ENCODE measurements at places on chromosomes 7 and 10. TPM values are rescaled to one million over a fixed set of nuclear protein-coding genes. Genes with fewer than 3 reads are reported as not detected.

GHRHR gene
- not detected for total RNA-seq

GRCh38 chr10:13168781-13169180, 7.4 kb downstream of the MCM10 start:
- DNase-seq, result no peak

PPP1R17 gene
- under 0.01 TPM for total RNA-seq

DNA sequence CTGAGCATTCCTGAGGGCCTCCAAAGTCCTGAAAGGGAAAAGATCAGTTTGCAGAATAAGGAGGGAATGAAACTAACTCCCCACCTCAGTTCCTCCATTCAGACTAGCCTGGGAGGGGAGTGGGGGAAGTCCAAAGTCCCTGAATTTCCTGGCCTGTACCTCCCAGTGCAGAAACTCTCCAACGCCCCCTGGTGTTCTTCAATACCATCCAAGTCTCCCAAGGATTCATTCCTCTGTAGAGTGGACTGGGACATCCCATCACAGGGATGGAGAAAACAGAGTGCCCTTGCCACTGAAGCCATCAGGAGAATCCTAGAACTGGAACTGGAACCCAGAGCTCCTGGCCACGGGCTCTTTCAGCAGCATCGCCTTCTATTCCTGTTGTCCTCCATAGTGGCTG, 1.6 kb upstream of the COL13A1 start:
- DNase-seq, result peak; percentile 18

CUL2 gene
- 7.3 TPM for total RNA-seq

FKBP6 gene
- not detected for total RNA-seq

DNA sequence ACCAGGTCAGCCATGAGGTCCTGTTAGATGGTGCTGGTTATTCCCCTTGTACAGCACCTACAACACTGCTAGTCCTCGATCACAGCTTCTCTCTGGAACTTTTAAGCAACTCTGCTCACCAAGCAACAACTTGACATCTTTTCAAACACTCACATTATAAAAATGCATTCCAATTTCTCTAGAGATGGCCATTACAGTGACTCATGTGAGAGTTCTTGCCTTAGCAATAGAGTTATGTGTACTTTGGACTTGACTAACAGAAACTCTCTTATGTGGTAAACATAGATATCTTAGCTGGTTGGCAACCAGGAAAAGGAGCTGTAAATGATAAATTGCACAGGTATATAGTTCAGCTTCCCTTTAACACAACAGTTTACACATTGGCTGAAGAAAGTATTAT, 122.2 kb downstream of the PDE1C start:
- DNase-seq, result no peak

DNA sequence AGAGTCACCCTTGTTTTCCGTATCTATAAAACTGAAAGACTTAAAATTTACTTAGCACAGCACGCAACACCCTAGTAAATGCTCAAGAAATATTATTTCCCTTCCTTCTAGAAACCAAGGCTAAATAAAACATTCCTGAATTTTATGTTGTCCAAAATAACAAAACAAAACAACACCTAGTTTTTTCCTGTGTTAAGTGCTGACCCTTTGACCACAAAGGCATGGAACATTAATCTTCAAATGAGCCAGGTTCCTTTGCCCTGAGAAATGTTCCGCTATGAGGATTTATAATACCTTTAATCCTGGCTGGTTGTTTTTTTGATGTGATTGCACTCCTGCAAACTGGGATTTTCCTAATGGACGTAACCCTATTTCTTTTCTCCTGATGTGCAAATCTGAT, 29.0 kb upstream of the DGKI start:
- no peak for DNase-seq

WNT8B gene
- total RNA-seq, result not detected

DNA sequence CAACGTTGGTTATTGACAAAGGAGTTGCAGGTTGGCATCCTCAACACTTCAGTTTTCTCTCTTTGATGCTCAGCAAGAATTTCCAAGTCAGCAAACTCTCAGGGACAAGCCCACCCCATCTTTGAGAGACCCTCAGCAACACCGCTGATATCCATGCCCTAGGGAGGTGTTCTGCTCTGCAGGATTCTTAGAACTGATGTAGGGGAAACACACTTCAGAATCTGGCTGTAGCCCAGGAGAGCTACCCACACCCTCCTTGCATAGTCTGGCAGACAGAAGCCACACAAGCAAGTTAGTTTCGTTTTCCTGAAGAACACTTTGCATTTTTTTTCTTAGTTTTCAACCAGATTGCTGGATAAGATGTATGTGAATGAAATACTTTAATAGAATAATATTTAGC, 822 bp downstream of the SAMD9L start:
- DNase-seq, result peak; percentile 71

DNA sequence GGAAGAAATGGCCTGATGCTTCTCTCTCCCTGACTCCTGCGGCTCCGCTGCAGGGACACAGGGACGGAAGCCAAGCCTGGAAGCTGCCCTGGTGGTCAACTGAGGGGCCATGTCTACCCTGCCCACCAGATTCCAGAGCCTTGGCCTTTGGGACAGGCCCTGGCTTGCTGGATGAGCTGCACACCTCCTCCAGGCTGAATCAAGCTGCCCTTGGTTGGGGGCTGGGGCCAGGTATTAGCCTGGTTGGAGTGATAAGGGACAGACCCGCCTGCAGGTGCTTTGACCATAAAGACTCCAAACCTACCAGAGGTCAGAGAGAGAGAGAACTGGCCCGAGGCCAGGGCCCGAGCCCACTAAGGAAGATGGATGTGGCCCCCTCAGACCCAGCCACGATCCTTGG, 30.1 kb downstream of the CRHR2 start:
- no peak for DNase-seq

MALRD1 gene
- total RNA-seq, result 35.5 TPM

- no peak for DNase-seq
Measured at GRCh38 chr7:148584154-148584827, 6.3 kb upstream of the C7orf33 start.

DNA sequence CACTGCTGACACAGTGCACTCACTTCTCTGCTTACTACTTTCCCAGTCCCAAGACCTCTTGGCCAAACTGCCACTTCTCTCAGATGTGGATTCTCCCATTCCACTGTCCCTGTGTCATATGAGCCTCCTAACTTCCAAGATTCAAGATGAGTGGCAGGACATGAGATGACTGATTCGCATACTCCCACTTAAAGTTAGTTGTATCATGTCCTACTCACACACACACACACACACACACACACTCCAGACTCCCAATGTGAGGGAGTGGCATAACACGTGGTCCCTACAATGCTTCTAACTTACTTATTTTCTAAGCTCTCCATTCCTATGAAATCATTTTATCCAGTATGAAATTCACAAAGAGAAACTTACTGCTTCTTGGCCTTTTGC, 67.0 kb upstream of the CAV2 start:
- DNase-seq, result no peak

- no peak for DNase-seq
Measured at GRCh38 chr10:83516788-83517187, 622.5 kb upstream of the GHITM start.

DNA sequence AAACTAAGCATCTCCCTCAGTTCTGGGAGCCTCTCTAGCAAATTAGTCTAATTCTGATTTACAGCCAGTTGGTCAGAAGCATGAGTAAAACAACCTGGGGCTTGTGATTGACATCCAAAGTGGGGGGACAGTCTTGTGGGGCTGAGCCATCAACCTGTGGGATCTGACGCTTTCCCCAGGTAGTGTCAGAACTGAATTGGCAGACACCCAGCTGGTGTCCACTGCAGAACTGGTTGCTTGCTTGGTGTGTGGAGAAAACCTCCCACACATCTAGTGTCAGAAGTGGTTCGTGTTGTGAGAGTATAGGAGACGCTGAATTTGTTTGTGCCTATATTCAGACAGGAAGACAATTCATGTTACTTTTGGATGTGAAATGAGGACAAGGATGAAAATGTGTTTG, 92.2 kb upstream of the PDCD4 start:
- DNase-seq, result no peak

DNA sequence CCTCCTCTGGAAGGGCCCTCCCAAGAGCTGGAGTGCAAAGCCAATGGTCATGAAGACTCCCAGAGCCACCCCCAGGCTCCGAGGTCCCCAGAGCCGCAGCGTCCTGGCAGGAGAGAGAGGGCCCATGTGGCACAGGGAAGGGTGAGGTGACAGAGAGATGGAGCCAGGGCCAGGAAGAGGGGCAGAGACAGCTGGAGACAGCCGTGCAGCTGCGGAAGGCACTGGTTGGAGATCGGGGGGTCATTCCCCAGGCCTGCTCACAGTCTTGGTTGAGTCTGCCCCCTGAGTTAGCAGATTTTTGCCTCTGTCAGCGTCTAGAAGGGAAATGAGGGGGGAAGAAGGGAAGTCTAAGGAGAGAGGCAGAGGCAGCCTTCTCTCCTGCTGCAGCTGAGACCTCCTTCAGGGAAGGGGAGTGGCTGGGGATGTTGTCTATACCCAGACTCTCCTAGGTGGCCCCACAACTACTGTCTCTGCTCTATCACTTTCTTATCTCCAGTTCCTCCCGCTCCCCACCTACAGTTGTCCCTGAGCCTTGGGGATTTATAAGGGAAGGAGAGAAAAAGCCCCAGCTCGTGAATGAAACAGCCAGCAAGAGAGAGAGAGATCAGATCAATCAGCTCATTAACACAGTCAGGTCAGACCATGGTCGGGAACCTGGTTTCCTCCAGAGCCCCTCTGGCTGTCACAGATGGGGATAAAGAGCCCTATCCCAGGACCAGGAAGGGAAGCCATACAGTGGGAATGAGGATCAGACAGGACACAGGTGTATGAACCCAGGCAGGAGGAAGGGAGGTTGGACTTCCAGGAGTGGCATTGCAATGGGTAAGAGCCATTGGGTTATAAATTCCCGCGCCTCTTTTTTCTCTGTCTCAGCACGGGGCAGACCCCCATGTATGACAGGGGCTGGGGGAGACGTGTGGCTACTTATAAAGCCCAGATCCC, 1.2 kb downstream of the GAL3ST4 start:
- no peak for DNase-seq

- DNase-seq, result no peak
Measured at GRCh38 chr7:141013345-141013715, 1.4 kb downstream of the MRPS33 start.

- DNase-seq, result no peak
Measured at GRCh38 chr7:55485501-55486191, 86.7 kb downstream of the VOPP1 start.

CDC14C gene
- not detected for total RNA-seq

COL13A1 gene
- total RNA-seq, result under 0.01 TPM

DNA sequence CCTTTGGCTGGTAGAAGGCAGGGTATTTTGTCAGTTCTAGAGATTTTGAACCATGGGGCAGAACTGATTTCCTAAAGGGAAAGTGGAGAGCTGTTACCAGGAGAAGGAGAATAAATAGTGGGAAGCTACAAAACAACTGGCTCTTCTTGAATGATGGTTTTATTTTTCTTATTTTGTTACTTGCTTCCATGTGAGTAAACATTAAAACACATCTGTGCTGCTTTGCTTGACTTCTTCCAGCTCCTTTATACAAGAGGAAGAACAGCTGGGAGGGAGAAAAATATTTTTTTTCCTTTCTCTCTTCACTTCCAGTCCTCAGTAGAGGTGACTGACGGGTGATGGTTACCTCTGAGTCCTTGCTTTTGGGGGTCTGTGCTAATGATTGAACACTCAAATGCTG, 30.0 kb upstream of the SYPL1 start:
- DNase-seq, result no peak

LRRC61 gene
- total RNA-seq, result 46.6 TPM

GRCh38 chr7:22216832-22217475, 140.0 kb downstream of the RAPGEF5 start:
- no peak for DNase-seq

RPEL1 gene
- total RNA-seq, result 0.27 TPM

GRCh38 chr10:48205918-48206317, 68.6 kb downstream of the FRMPD2 start:
- no peak for DNase-seq

GRCh38 chr10:107409522-107409921, 245.0 kb upstream of the SORCS1 start:
- DNase-seq, result no peak

DNA sequence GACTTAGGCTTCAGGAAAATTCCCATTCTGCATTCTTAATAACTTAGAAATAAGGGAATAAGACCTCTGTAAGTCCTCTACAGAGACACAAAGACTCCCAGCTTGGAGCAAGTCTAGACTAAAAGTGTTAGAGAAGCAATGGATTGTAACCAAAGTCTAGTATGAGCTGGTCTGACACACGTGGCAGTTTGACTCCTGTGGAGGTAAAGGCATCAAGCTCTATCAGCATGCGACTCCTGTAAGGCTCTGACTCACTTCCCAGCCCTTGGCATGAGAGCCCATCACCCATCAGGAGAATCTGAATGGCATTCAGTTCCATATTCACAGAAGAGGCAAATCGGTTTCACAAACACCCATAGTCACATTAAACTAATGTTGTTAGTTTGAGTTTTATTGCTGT, 4.4 kb upstream of the VSTM4 start:
- no peak for DNase-seq

- DNase-seq, result peak; percentile 43
Measured at GRCh38 chr7:139072796-139073195, 36.7 kb downstream of the ZC3HAV1 start.

ADAMTS14 gene
- 3.0 TPM for total RNA-seq

DNA sequence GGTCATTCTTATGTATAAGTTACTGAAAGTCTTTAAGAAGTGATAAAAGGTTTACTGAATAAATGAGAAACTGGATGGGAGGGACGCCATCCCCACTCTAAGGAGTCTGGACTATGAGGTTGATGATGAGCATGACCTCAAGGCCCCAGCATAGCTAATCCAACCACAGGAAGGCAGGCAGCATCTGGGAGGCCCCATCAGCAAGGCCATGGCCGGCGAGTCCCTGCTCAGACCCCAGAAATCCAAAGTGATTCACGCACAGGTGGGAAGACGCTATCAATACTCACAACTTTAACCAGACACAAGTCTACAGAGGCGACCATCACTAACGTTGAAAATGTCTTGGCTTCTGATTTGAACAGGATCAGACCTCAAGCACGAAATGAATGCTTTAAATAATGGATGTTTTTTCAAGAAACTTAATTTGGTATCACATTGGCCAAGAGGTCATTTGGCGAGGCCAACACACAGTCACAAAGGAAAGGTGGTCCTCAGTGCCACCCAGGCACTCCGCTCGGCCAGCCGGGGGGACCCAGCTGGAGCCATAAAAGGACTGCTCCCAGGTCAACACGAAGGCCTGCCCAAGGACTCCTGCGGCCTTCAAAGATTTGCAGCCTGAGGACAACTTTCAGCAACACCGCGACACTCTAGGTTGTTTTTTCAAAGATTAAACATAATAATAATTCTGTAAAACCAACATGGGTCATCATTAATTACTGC, 228.5 kb downstream of the PTPRN2 start:
- DNase-seq, result no peak

DNA sequence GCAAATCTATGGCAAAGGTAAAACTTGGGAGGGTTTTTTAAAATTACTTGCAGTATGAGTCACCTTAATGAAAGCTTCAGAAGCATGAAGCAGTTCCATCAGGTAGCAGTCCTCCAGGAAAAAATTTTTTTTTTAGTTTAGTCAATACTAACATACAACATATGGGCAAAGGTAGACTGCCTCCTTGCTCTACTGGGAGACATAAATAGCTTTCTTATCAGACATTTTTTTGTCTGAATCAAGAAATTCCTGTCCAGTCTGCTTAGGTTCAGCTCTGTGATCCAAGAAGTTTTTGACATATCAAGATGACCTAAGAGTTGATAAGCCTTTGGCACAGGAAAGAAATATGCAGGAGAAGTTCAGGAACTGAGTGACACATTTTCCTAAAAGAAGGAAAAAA, 171.5 kb upstream of the TCF7L2 start:
- no peak for DNase-seq

GRCh38 chr7:20164425-20165145, 52.6 kb downstream of the MACC1 start:
- DNase-seq, result no peak

Data from hematopoietic multipotent progenitor cell (in vitro differentiated cells).